ENCODE measurements at places on chromosomes 2 and 18. TPM values are rescaled to one million over a fixed set of nuclear protein-coding genes. Genes with fewer than 3 reads are reported as not detected.

- peaks cover 6% of the 10 kb centered on the region for H3K4me1 ChIP-seq
- peak overlapping the region; percentile 64 for H3K27ac ChIP-seq
- peak; percentile 95 for DNase-seq
These were observed 14.1 kb downstream of the KLF11 start for GRCh38 chr2:10057231-10058107.

DNA sequence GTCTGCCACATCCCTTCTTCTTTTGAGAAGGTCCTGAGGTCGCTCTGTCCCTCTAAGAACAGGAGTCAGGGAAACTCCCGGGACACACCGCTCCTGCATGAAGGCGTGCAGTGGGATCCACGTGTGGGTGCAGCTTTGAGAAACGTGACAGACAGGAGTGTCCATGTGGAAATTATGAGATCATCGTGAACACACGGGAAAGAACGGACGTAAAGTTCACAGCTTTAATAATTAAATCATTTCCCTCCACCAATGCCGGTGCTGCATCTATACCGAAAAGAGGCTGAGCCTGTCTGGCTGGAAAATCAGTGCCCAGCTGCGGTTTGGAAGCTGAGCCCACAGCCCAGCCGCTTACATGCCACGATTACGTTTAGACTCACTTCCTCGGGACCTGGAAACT lies 372.4 kb upstream of the SALL3 start:
- H3K27me3 ChIP-seq, result no peaks in the 10 kb centered on the region
- no peak overlapping the region for H3K4me3 ChIP-seq
- H3K27ac ChIP-seq, result no peak overlapping the region
- DNase-seq, result no peak
- no peaks in the 10 kb centered on the region for H3K36me3 ChIP-seq

- no peaks in the 10 kb centered on the region for H3K36me3 ChIP-seq
- no peak overlapping the region for H3K27ac ChIP-seq
- peaks cover 8% of the 10 kb centered on the region for H3K4me1 ChIP-seq
- H3K4me3 ChIP-seq, result no peak overlapping the region
These were observed 62.5 kb downstream of the DAW1 start for GRCh38 chr2:227933884-227934283.

DNA sequence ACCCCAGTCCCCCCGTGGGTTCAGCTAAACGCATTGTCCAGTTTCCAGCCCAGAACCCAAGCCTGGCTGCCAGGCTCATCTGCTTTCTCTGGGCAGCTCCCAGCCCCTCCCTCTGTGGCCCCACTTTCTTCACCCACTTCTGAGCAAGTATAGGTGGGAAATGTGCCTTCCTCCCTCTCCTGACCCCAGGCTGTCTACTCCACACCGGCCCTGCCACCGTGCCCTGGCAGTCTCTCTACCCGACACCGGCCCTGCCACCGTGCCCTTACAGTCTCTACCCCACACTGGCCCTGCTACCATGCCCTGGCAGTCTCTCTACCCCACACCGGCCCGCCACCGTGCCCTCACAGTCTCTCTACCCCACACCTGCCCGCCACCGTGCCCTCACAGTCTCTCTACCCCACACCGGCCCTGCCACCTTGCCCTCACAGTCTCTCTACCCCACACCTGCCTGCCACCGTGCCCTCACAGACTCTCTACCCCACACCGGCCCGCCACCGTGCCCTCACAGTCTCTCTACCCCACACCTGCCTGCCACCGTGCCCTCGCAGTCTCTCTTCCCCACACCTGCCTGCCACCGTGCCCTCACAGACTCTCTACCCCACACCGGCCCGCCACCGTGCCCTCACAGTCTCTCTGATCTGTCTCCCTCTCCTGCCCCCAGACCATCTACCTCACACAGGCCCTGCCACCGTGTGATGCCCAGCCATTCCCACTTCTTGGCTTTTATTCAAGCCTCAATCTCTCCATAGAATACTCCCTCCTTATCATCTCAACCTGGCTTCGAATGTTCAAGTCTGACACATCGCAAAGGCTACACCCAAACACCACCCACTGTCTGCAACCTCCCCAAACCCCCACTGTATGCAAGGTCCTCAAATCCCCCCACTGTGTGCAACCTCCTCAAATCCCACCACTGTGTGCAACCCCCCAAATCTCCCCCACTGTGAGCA lies 108.9 kb downstream of the TPO start:
- H3K27me3 ChIP-seq, result no peaks in the 10 kb centered on the region
- no peak overlapping the region for H3K27ac ChIP-seq
- H3K4me3 ChIP-seq, result no peak overlapping the region
- no peaks in the 10 kb centered on the region for H3K4me1 ChIP-seq
- no peak for DNase-seq

- H3K36me3 ChIP-seq, result no peaks in the 10 kb centered on the region
- no peak overlapping the region for H3K4me3 ChIP-seq
- no peak overlapping the region for H3K27ac ChIP-seq
These were observed 97.4 kb upstream of the MGAT4A start for GRCh38 chr2:98828369-98828744.

DNA sequence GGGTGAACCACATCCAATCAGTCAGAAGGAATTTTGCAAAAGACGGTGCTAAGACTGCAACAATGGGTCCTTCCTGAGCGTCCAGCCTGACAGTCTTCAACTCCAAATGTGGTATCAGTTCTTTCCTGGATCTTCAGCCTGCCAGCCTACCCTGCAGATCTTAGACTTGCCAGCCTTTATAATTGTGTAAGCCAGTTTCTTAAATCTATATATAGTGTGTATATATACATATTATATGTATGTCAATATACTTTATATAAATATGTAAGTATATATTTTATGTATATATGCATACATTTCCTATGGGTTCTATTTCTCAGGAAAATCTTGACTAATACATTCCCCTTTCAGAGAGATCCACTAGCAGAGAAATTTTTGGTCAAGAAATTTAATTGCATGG lies 245.5 kb downstream of the FHOD3 start:
- H3K27ac ChIP-seq, result no peak overlapping the region
- H3K4me1 ChIP-seq, result no peaks in the 10 kb centered on the region
- H3K36me3 ChIP-seq, result no peaks in the 10 kb centered on the region

- H3K27ac ChIP-seq, result no peak overlapping the region
- H3K27me3 ChIP-seq, result no peaks in the 10 kb centered on the region
- no peaks in the 10 kb centered on the region for H3K36me3 ChIP-seq
- no peak overlapping the region for H3K4me3 ChIP-seq
- DNase-seq, result no peak
These were observed 69.7 kb downstream of the EIPR1 start for GRCh38 chr2:3307901-3308300.

GRCh38 chr2:67670747-67671183 lies 273.6 kb downstream of the ETAA1 start:
- H3K27ac ChIP-seq, result no peak overlapping the region
- no peak for DNase-seq
- no peaks in the 10 kb centered on the region for H3K36me3 ChIP-seq
- H3K4me1 ChIP-seq, result no peaks in the 10 kb centered on the region

GRCh38 chr2:241774419-241775222 lies 2.0 kb upstream of the GAL3ST2 start:
- H3K27ac ChIP-seq, result no peak overlapping the region
- H3K4me3 ChIP-seq, result no peak overlapping the region
- H3K4me1 ChIP-seq, result peaks cover 6% of the 10 kb centered on the region
- no peak for DNase-seq
- H3K36me3 ChIP-seq, result no peaks in the 10 kb centered on the region

- no peak overlapping the region for H3K27ac ChIP-seq
- H3K36me3 ChIP-seq, result no peaks in the 10 kb centered on the region
- no peak for DNase-seq
- H3K27me3 ChIP-seq, result no peaks in the 10 kb centered on the region
- H3K4me1 ChIP-seq, result no peaks in the 10 kb centered on the region
These were observed 38.6 kb upstream of the GPC1 start for GRCh38 chr2:240396623-240397541.

Gene IL1RL2
- not detected for total RNA-seq

Gene SMYD1
- 0.07 TPM for total RNA-seq

Gene PDCL3
- 28.1 TPM for total RNA-seq

Gene DNAJC5G
- total RNA-seq, result 0.39 TPM

Gene VWA3B
- not detected for total RNA-seq

Gene CCL20
- total RNA-seq, result not detected

Gene ABCB11
- total RNA-seq, result not detected

Gene EGR4
- not detected for total RNA-seq

All from GM23338 (cell line).